Ascending aorta (tissue), 2 donors: ENCODE measurements at places on chromosomes 7 and 10. TPM values are rescaled to one million over a fixed set of nuclear protein-coding genes. Genes with fewer than 3 reads are reported as not detected.

KLHDC10 gene
- total RNA-seq: 13.0 TPM

DENND11 gene
- total RNA-seq: 10.4 TPM

FGF8 gene
- not detected for total RNA-seq

EEPD1 gene
- 14.0 TPM for total RNA-seq

JCAD gene
- 82.8 TPM for total RNA-seq

SORBS1 gene
- total RNA-seq: 416 TPM

COPG2 gene
- total RNA-seq: 5.4 TPM

CYP17A1 gene
- 116 TPM for total RNA-seq

SKIDA1 gene
- not detected for total RNA-seq

INA gene
- total RNA-seq: not detected

NKX2-3 gene
- not detected for total RNA-seq

SGCE gene
- 53.6 TPM for total RNA-seq

DHX32 gene
- 27.4 TPM for total RNA-seq

CXCL12 gene
- 288 TPM for total RNA-seq

PHYHIPL gene
- not detected for total RNA-seq

SCART1 gene
- 4.8 TPM for total RNA-seq

CYP2C19 gene
- total RNA-seq: not detected

CALY gene
- total RNA-seq: not detected

TUBB8 gene
- not detected for total RNA-seq

FAM25A gene
- not detected for total RNA-seq

GRM3 gene
- total RNA-seq: not detected

HTR5A gene
- not detected for total RNA-seq

UNCX gene
- total RNA-seq: not detected

LRRC17 gene
- 10.5 TPM for total RNA-seq

BMI1 gene
- 50.1 TPM for total RNA-seq

FAM237B gene
- total RNA-seq: not detected

WDR11 gene
- 10.2 TPM for total RNA-seq

ZPBP gene
- not detected for total RNA-seq

FAM241B gene
- not detected for total RNA-seq

FZD1 gene
- total RNA-seq: 39.1 TPM

AKR1C4 gene
- not detected for total RNA-seq

GATA3 gene
- total RNA-seq: not detected

MNX1 gene
- not detected for total RNA-seq

HOXA2 gene
- total RNA-seq: 36.5 TPM

ARL3 gene
- total RNA-seq: 2.0 TPM

CARD11 gene
- total RNA-seq: 0.64 TPM

SEC24C gene
- 65.9 TPM for total RNA-seq

PSD gene
- total RNA-seq: not detected

NPTX2 gene
- 44.2 TPM for total RNA-seq

MORN4 gene
- total RNA-seq: 2.3 TPM
